ENCODE measurements at places on chromosomes 3 and 15. TPM values are rescaled to one million over a fixed set of nuclear protein-coding genes. Genes with fewer than 3 reads are reported as not detected.
A peak's percentile ranks its signal among the peaks of the same experiment; 100 is the strongest.

DNA sequence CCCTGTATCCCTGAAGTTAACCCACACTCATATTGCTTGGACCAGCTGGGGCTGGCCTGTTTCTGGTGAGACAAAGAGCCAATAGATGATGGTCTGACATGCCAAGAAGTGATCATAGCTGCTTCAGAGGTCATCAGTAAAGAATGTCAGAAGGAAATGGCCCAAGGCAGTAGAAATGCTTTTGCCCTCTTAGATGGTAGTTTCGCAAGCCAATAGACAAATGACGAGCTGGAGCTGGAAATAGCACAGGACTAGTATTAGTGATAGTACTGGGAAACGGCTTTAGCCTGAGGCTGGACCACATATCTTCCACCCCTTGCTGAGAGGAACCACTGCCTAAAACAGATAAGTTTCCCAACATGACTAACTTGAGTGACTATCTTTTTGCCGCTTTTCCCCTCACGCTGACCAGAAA lies 176.1 kb upstream of the THBS1 start:
- H3K4me3 ChIP-seq, result no peak overlapping the region
- H3K4me1 ChIP-seq, result peaks cover 4% of the 10 kb centered on the region
- H3K36me3 ChIP-seq, result no peaks in the 10 kb centered on the region
- H3K27ac ChIP-seq, result no peak overlapping the region
- DNase-seq, result peak; percentile 76

DNA sequence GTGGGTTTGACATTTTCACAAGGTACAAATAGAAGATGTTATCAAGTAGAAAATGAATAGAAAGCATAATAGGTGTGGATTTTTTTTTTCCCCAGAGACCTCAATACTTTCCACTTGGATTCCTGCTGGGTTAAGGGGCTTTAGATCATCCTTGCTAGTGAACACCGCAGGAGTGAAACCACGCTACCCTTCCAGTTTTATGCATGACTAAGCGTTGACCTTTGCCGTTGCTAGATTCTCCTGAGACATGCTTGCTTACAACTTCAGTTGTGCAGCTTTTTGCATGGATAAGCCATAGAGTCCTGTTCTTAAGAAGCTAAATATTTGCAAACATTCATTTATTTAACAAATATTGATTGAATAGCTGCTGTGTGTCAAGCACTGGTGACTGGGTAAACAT lies 299.7 kb upstream of the LMCD1 start:
- H3K27me3 ChIP-seq, result no peaks in the 10 kb centered on the region
- H3K27ac ChIP-seq, result no peak overlapping the region
- no peaks in the 10 kb centered on the region for H3K36me3 ChIP-seq
- no peak overlapping the region for H3K4me3 ChIP-seq
- H3K4me1 ChIP-seq, result no peaks in the 10 kb centered on the region
- no peak for DNase-seq

- H3K36me3 ChIP-seq, result no peaks in the 10 kb centered on the region
- H3K27ac ChIP-seq, result no peak overlapping the region
Observed at GRCh38 chr3:156761007-156761406, 65.1 kb upstream of the LEKR1 start.

Gene AADACL2
- not detected for polyA plus RNA-seq

Gene BTLA
- polyA plus RNA-seq, result 0.10 TPM

- no peak overlapping the region for H3K27ac ChIP-seq
- no peaks in the 10 kb centered on the region for H3K36me3 ChIP-seq
- H3K4me1 ChIP-seq, result no peaks in the 10 kb centered on the region
- H3K4me3 ChIP-seq, result no peak overlapping the region
- DNase-seq, result no peak
- no peaks in the 10 kb centered on the region for H3K27me3 ChIP-seq
Observed at GRCh38 chr3:37795431-37796061, 66.1 kb upstream of the CTDSPL start.

DNA sequence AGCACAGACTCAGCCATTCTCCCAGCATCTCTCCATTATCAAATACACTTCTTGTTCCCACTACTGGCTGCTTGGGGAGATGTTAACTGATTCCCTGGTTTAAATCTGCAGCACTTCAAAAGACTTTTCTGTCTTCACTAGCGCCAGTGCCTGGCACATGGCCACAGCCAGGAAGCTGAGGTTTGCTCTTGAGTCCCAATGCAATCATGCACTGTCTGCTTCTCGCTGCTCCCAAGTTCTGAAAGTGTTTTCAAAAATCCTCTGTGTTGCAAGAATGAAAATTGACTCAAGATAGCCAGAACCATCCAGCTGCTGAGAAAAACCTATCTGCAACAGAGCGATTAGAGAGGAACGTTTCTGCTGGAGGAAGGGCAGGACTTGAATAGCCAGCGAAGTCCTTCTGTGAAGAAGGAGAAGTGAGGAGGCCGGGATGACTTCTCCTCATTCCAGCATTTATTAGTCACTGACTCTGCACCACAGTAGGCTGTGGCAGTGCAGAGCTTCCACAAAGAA lies 358.4 kb upstream of the NR2F2 start:
- no peak overlapping the region for H3K27ac ChIP-seq
- no peaks in the 10 kb centered on the region for H3K27me3 ChIP-seq
- no peak overlapping the region for H3K4me3 ChIP-seq
- H3K36me3 ChIP-seq, result no peaks in the 10 kb centered on the region

DNA sequence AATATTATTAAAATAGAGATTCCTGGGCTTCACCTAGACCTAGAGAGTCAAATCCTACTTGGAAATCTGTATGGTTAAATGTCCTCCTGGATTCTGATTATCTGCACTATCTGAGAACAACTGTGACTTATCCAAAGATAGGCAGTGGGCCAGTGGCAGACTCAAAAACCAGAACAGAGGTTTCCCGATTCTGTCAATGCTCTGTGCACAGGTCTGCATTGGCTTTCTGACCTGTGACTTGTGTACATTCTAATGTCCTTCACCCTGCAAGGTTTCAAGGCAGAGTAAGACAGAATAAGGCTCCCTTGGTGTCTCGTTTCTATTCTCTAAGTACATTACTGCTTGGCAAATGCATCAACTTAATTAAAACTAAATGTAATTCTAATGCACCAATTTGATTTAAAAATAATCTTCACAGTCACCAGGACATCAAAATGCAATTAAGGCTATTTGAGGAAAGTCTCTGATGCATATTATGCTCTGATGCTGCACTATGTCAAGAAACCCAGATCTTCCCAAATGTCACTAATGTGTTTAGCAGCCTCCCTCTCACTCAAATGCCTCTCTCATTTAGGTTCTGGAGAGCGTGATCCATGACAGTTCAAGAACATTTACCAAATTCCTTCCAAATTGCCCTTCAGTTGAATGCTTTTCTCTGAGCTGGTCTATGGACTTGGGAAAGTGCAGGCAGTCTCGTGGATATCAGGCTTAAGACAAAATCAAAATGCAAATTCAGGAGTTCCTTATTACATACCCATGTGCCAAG lies 140.1 kb downstream of the STAC start:
- no peaks in the 10 kb centered on the region for H3K4me1 ChIP-seq
- no peak overlapping the region for H3K4me3 ChIP-seq
- no peak overlapping the region for H3K27ac ChIP-seq
- no peak for DNase-seq

Gene ISL2
- polyA plus RNA-seq, result 0.40 TPM

Gene EBLN2
- polyA plus RNA-seq, result 4.6 TPM

DNA sequence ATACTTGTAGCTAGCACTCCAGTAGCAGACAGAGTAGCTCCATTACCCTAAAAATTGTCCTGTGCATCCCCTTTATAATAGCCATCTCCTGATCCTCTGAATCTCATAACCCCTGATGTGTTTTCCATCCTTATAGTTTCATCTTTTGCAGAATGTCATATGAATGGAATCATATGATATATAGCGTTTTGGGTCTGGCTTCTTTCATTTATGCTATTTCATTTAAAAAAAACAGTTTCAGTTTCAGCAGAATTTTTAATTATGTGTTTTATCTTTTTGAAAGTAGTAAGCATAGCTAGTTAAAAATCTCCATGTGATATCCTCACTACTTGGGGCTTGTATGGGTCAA lies 132.7 kb downstream of the KLF13 start:
- H3K4me1 ChIP-seq, result no peaks in the 10 kb centered on the region
- H3K27ac ChIP-seq, result no peak overlapping the region
- no peak overlapping the region for H3K4me3 ChIP-seq
- H3K36me3 ChIP-seq, result no peaks in the 10 kb centered on the region
- H3K27me3 ChIP-seq, result no peaks in the 10 kb centered on the region

GRCh38 chr15:56978898-56979662 lies 60.6 kb downstream of the TCF12 start:
- H3K27me3 ChIP-seq, result no peaks in the 10 kb centered on the region
- DNase-seq, result no peak
- no peak overlapping the region for H3K27ac ChIP-seq
- H3K4me1 ChIP-seq, result peaks cover 10% of the 10 kb centered on the region

DNA sequence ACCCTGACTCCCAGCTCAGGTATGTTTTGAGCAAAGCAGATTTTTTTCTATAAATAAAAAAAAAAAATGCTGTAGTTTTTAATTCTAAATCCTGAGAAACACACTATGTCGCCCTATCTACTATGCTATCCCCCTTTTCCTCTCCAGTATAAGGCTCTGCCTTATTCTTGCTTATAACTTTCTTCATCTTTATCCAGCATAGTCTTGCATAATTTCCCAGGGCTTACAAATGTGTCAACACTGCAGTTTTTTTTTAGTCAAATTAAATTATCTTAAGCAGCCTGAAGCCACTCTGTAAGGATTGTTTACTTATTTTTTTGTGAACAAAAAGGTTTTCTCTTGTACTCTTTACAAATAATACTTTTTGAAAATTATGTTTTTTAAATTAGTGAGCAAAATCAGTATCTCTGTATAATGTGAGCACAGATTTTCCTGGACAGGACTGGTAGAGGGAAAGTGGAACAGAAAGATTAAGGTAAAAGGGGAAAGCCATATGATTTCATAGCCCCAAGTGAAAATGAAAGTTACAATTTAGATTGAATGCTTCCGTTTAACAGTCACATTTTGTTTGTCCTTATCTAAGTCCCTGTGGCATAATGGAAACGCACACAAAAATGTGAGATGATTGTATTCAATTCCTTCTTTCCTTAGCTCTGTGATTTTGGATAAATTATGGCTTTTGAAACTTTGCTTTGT lies 5.6 kb upstream of the PYDC2 start:
- H3K36me3 ChIP-seq, result no peaks in the 10 kb centered on the region
- no peaks in the 10 kb centered on the region for H3K4me1 ChIP-seq
- no peak for DNase-seq
- H3K4me3 ChIP-seq, result no peak overlapping the region

DNA sequence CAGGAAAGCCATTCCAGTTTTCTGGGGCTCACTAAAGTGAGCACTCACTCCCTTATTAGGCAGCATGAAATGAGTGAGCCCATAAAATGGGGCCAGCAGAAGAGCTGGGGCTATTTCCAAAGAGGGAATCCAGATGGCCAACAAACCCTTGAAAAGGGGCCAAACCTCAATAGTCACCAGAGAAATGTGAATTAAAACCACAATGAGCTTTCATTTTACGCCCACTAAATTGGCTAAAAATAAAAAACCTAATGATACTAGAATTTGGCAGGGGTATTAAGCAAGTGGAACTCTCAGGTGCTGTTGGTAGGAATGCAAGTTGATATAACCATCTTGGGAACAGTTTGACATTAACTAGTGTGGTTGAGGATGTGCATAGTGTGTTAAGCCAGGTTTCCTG lies 42.1 kb upstream of the RAF1 start:
- H3K27me3 ChIP-seq, result no peaks in the 10 kb centered on the region
- no peaks in the 10 kb centered on the region for H3K36me3 ChIP-seq
- H3K4me1 ChIP-seq, result peaks cover 10% of the 10 kb centered on the region
- DNase-seq, result no peak
- no peak overlapping the region for H3K4me3 ChIP-seq
- no peak overlapping the region for H3K27ac ChIP-seq

- DNase-seq, result peak; percentile 47
- H3K27ac ChIP-seq, result no peak overlapping the region
- no peaks in the 10 kb centered on the region for H3K27me3 ChIP-seq
- H3K4me3 ChIP-seq, result no peak overlapping the region
Observed at GRCh38 chr3:47250309-47251060, 32.1 kb downstream of the KIF9 start.

- no peaks in the 10 kb centered on the region for H3K27me3 ChIP-seq
- no peak overlapping the region for H3K27ac ChIP-seq
- H3K4me3 ChIP-seq, result no peak overlapping the region
- DNase-seq, result peak; percentile 7
Observed at GRCh38 chr3:142645236-142645793, 49.1 kb downstream of the PLS1 start.

GRCh38 chr3:109927161-109927560 lies 589.8 kb upstream of the DPPA4 start:
- no peaks in the 10 kb centered on the region for H3K27me3 ChIP-seq
- H3K4me1 ChIP-seq, result no peaks in the 10 kb centered on the region

Gene FAM3D
- 0.71 TPM for polyA plus RNA-seq

DNA sequence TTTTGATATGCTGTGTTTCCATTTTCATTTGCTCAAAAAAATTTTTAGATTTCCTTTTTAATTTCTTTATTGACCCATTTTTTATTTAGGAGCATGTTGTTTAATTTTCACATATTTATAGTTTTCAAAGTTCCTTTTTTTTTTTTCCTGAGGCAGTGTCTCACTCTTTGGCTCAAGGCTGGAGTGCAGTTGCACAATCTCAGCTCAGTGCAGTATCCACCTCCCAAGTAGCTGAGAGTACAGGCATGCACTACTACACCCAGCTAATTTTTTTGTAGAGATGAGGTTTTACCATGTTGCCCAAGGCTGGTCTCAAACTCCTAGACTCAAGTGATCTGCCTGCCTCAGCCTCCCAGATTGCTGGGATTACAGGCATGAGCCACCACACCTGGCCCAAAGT lies 36.2 kb downstream of the PFN2 start:
- DNase-seq, result no peak
- H3K4me1 ChIP-seq, result peaks cover 8% of the 10 kb centered on the region
- no peak overlapping the region for H3K27ac ChIP-seq
- no peak overlapping the region for H3K4me3 ChIP-seq

Gene ATP10A
- 0.92 TPM for polyA plus RNA-seq

Gene AQP9
- 141 TPM for polyA plus RNA-seq

Gene TGM4
- 0.04 TPM for polyA plus RNA-seq

DNA sequence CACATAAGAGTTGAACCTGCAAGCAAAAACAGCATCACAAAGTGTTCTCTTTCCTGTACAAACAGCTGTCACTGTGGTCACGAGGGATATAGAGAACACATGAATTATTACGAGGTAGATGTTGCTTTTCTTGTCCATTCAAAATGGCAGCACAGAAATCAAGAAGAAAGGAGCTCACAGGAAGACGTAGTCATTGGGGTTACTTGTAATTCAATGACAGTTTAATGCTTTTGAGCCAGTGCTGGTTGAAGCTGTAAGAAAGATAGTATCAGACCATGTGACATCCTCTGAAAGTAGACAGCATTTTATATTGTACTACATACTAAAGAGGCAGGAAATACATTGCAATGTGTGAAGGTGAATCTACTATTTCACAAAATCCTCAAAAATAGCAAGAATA lies 140.4 kb downstream of the ABI3BP start:
- H3K27ac ChIP-seq, result no peak overlapping the region
- no peaks in the 10 kb centered on the region for H3K4me1 ChIP-seq
- no peaks in the 10 kb centered on the region for H3K27me3 ChIP-seq
- H3K36me3 ChIP-seq, result no peaks in the 10 kb centered on the region
- H3K4me3 ChIP-seq, result no peak overlapping the region
